ENCODE measurements at places on chromosomes 1 and 21.

DNA sequence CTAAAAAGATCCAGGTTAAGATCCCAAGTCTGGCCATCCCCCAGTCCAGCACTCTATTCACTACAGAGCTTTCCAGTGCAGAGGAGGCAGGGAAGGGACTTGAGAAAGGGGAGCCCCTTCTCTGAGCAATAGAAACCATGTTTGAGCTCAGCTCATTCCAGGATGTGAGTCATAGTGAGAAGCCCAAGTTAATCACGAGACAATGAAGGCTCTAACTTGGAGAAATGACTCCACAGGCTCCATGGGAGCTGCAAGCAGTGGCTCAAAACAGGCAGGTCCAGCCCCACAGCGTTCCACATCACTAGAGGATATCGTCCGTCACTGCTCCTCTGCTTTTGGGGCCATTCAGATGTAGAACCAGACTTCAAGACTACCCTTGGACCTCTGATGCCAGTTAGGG is 59.1 kb downstream of the CAMK2N1 start:
- DNase-seq: no peak

- no peak for DNase-seq
Observed at GRCh38 chr21:14877581-14878228, 187.1 kb downstream of the NRIP1 start.

GRCh38 chr21:16309250-16309971 is 579.6 kb downstream of the USP25 start:
- DNase-seq: no peak

GRCh38 chr1:52613636-52614373 is 11.6 kb downstream of the GPX7 start:
- DNase-seq: no peak

- no peak for DNase-seq
Observed at GRCh38 chr1:239718997-239719628, 332.7 kb downstream of the CHRM3 start.

DNA sequence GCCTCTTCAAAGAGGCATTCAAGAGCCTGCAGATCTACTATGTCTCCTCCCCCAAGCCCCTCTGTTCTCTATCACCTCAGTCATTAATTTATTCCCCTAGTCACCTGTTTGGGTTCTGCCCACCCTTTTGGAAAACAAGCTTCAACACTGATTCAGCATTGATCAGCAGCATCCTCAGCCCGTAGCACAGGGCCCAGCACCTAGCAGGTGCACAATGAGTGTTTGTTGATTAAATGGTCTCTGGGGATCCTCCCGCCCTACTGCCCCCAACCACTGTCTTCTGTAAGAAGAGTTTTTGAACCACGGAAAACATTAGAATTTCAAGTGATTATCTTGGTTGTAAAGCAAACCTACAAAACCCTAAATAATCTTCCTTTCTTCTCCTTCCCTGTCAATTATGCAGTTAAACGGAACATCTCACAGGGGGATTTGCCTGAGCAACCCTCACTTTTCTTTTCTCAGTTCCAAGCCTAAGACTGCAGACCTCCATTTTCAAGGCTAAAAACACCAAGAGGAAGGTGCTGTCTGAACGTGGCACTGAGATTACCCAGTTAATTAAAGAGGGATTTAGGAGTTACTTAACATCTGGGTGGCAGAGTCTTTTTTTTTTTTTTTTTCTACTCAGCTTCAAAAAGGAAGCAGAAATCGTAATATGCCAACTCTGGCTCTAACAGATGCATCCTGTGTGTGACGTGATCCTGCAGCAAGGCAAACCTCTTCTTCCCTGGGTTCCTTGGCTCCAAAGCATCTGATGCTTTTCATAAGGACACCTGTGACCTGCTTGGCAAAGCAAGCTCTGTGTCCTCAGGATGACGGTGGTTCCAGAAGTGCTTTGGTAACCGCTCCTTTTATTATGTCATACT is 163.0 kb downstream of the KAZN start:
- DNase-seq: no peak

- DNase-seq: no peak
Observed at GRCh38 chr1:242178436-242178835, 179.5 kb upstream of the MAP1LC3C start.

DNA sequence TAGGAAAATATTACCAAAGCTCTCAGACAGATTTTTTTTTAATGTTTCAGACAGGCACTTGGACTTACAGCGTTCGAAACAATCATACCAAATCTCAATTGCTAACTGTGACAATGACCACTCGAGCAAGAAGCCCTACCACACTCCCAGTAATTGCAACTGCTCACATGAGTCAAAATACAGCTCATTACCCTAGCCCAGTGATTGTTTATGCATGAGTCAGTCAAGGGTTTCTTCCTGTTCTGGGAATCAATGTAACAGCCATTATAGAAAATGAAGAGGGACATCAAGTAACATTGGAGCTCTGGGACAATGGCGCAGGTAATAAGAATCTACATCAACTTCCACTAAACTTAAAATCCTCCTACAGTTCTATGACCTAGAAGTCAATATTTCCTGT is 56.1 kb upstream of the SH3GLB1 start:
- peak; percentile 76 for DNase-seq

- no peak for DNase-seq
Observed at GRCh38 chr1:107523061-107523460, 382.2 kb downstream of the NTNG1 start.

DNA sequence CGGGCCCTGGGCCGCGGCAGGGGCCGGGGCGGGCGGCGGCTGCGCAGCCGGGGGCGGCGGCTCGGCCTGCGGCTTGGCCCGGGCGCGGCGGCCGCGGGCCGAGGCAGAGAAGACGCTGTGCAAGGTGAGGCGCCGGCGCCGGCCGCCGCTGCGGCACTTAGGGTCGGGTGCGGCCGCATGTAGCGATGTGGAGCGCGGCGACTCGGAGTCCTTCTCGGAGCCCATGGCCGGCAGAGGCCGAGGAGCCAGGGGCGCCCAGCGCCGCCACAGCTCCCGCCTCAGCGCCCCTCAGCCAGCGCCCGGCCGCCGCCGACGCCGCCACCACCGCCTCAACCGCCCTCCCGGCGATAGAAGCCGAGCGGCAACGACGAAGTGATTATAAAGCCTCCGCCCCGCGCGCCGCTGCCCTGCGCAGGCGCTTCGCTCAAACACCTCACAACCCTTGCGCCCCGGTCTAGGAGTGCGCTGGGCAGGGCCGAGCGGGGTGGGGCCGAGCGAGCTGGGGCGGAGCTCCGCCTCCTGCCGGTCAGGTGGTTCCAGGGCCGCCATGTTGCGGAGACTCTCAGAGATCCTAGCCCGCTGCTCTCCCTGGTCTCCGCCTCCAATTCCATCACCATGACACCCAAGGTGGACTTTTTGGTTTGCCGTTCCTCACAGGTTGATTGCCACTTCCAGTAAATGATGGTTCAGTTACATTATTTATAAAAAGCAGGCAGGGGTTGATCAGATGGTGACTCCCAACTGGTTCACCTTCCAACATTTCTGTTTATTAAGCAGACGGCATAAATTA is at the start of gene RNF19B:
Gene RNF19B (minus strand): TSS at position 349 of the 790 bp plus-strand sequence. CDS start 124 bp downstream, at position 225.
- DNase-seq: peak; percentile 81

DNA sequence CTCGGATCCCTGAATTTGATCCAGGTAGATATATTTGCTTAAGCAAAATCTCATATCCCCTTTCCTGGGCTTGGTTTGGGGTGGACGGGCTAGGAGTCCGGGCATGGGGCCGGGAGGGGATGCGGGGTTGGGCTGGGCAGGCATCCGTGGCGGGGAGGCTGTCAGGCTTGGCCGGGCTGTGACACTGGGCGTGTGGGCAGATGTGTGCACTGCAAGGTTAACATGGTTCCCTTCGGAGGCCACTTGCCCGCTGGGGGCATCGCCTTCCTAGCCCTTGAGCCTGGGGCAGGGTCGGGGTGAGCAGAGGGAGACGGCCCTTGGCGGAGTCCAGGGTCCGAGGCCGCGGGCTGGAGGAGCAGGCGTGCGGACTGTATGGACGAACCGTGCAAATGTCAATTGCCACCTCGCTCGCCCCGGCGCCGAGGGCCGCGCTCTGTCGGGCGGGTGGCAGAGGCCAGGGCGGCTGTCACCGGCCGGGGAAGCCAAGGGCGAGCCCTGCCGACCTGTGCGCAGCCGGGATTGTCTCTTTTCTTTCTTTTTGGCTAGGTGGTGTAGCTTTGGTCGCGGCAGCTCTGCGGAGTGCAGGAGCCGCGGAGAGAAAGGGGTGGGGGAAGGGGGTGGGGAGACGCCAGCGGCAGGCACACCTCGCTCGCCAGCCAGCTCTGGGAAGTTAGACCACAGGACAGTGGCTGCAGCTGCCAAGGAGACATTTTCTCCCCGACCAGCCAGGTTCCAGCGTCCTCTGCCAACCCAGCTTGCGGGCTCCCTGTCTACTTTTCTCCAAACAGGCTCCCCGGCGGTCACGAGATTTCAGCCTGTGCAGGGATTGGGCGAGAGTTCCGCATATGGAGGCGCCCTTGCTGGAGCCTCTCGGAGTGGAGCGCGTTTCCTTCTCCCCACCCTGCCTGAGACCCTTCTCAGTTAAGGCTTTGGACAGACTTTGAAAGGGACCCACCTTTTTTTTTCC is 1.3 kb downstream of the RCOR3 start:
- DNase-seq: peak; percentile 14

- DNase-seq: no peak
Observed at GRCh38 chr1:224098007-224098406, 15.9 kb upstream of the FBXO28 start.

GRCh38 chr1:22876359-22877111 is 96.1 kb downstream of the LACTBL1 start:
- peak; percentile 86 for DNase-seq

DNA sequence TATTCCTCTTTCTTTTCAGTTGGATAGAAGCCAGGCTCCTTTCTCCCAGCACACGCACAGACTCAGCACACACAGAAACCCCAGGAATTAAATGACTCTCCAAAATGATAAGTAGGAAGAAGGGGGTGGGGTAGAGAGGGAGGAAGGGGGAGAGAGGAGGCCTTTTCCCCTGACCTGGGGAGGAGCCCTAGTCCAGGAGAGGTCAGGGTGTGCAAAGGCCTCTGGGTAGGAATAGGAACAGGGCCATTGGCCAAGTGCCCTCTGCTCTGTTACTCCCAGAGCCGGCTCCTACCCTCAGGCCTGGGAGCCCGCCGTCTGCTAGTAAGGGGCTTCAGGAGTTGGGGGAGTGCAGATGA is 35.6 kb upstream of the PUM1 start:
- no peak for DNase-seq
